ENCODE measurements at places on chromosomes 5 and 9. TPM values are rescaled to one million over a fixed set of nuclear protein-coding genes. Genes with fewer than 3 reads are reported as not detected.

The SPATA31D4 gene
- total RNA-seq: not detected

The ATOSB gene
- 5.7 TPM for total RNA-seq

The RGMB gene
- total RNA-seq: 2.8 TPM

The F2RL2 gene
- not detected for total RNA-seq

The SLC34A3 gene
- not detected for total RNA-seq

The ABLIM3 gene
- not detected for total RNA-seq

The PRUNE2 gene
- total RNA-seq: 0.57 TPM

The LCN15 gene
- not detected for total RNA-seq

The TNFSF8 gene
- 48.2 TPM for total RNA-seq

The PRRX2 gene
- total RNA-seq: 0.49 TPM

The GADD45G gene
- total RNA-seq: 1.2 TPM

The PCDHB8 gene
- total RNA-seq: not detected

The NUTM2F gene
- total RNA-seq: not detected

The SH2D3C gene
- total RNA-seq: 30.3 TPM

The THBS4 gene
- 2.1 TPM for total RNA-seq

The ZNF367 gene
- total RNA-seq: 24.2 TPM

The ASS1 gene
- total RNA-seq: 9.3 TPM

The LECT2 gene
- not detected for total RNA-seq

The ANKS6 gene
- 15.8 TPM for total RNA-seq

The WNK2 gene
- total RNA-seq: 4.6 TPM

The TAF11L10 gene
- not detected for total RNA-seq

The RANBP6 gene
- total RNA-seq: 18.2 TPM

The ENTPD8 gene
- not detected for total RNA-seq

The MEGF10 gene
- total RNA-seq: not detected

The LPAR1 gene
- not detected for total RNA-seq

The LPCAT1 gene
- total RNA-seq: 54.5 TPM

The DND1 gene
- 2.1 TPM for total RNA-seq

The SARDH gene
- 7.8 TPM for total RNA-seq

The LCN1 gene
- total RNA-seq: not detected

The BARHL1 gene
- not detected for total RNA-seq

The ENTPD2 gene
- 0.19 TPM for total RNA-seq

The MYORG gene
- total RNA-seq: 2.2 TPM

The GOLM1 gene
- 1.2 TPM for total RNA-seq

The PCDHB11 gene
- total RNA-seq: not detected
